ENCODE measurements at places on chromosomes 13 and 19.

DNA sequence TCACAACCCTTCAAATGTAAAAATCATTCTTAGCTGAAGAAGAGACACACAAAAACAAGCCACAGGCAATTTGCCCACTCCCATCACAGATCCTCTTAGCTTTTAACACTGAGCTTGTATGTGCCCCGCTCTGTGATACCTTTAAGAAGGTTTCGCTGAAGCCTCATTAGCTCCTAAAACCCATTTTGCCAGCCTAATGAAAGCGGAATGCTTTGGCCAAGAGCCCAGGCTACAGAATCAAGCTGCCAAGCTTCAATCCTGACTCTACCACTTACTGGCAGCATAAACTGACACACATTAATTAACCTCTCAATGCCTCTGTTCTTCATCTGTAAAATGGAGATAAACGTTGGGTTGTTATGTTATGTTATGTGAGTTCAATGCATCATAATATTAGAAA, 10.5 kb downstream of the ZNF112 start:
- no peak for DNase-seq

GRCh38 chr13:24520733-24521132, 8.2 kb upstream of the PARP4 start:
- no peak for DNase-seq

DNA sequence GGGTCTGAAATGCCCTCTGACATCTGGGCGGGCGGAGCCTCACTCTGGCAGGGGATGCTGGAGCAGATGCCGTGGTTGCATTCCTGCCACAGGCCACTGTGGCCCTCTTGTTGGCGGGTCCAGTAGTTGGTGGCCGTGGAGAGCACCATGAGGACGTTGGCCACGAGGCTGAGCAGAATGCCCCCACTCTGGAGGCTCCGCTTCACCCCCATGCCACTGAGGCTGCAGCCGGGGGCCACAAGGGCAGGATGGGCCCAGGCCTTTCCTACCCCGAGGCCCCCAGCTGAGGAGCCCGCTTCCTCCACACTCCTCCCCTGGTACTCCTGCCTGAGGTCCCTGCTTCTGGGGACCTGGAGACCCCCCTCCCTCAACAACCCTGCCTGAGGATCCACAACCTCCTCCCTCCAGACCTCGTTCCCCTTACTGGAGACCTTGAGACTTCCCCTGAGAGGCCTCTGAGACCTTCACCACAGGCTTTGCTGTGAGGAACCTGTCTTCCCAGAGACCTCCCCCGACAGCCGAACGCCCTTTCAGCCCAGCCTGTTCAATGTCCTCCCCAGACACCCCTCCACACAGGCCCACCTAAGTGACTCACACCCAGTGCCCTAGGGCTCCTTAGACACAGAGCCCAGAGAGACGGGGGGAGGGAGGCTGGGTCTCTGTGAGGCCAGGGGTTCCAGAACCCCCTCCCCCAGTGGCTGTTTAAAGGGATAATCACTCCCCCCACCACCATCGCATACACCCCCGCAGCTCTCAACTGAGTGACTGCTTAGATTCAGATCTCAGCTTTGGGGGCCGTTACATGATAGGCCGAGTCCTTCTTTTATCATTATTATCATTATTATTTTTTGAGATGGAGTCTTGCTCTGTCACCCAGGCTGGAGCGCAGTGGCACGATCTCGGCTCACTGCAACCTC, at the start of gene CLDND2:
Gene CLDND2, minus strand, starts transcription at position 638 of the 917 bp plus-strand sequence. Its CDS starts 426 bp downstream, at position 212.
- no peak for DNase-seq

DNA sequence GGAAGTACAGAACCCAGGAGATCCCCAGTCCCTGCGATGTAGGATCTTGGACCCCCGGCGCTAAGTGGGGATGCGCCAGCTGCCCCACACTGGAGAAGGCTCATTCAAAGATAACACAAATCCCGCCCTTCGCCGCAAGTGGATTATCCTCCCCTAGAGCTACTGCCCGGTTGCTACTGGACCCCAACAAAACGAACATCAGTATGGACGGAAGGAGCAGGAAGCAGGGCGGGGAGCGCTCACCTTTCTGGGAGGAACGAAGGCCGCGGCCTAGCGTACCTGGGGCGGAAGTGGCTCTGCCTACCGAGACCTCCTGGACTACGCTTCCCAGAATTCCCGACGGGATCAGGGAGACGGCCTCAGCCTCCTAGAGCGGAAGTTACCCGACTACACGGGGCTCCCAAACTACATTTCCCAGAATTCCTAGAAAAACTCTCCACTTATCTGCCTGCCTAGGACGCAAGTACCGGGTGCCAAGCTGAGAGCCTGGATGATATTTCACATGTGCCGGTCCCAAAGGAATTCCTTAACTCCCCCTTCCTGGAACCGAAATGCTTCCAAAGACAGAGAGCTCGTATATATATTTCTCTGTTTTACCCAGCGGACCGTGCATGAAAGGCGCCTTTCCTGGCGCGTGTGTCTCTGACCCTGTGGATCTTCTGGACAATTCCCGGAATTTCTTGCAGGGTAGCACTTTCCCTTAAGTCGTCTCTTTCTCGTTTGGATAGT, at the start of gene ZNF112:
Gene ZNF112, minus strand, starts transcription at position 298 of the 729 bp plus-strand sequence. CDS start 16,141 bp downstream, outside the sequence.
- peak; percentile 94 for DNase-seq

- no peak for DNase-seq
Observed at GRCh38 chr19:970695-971094, 13.4 kb upstream of the WDR18 start.

DNA sequence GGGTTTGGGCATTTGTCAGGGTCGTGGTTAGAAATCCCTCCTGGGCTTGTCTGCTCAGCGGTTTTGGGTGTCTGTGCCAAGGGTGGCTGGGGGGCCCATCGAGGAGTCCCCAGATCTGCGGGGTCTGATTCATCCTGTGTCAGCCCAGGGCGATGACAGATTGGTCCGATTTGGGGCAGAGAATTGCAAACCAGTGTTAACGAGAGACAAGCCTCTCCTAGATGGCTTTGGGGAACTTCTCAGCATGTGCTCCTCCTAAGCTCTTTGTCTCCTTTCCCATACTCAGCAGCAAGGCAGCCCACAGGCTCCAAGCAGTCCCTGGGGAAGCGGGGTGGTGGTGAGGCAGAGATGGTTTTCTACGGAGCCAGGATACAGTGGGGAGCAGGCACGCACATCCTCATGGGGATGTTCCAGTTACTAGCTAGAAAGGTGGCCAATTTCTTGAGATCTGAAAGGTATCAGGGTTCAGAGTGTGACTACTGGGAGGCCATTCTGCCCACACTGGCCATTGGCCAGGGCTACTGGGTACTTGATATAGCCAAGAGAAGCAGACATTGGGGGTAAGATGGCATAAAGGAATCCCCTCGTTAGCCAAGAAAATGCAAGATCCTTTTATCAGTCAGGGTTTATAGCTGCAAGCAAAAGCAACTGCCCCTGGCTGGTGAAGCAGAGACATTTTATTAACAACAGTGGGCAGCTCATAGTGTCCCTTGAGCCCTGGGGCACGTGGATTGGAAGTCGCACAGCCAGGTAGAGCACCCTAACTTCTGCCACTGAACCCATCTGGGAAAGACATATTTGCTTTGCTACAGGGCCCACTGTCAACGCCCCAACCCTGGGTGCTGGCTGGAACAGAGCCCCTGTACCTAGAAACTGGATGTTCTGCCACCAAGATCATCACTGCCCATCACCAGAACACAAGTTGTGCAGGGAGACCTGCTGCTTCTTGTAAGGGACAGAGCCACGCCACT, 63.6 kb downstream of the RGCC start:
- DNase-seq = no peak

DNA sequence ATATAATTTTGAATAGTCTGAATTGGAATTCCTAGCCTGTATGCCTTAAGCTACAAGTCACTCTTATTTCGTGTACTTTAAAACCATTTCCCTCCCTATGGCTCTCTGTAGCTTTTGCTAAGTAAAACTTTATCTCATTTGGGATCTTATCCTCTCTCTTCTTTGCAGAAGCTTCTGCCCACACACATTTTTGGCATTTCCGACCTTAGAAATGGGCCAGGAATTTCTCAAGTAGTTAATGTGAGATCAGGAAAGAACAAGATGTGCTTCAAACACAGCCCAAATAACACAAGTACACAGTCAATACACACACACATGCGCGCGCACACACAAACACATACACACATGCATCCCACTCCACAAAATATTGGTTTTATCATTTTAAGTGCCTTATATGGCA, 931.0 kb upstream of the MIR17HG start:
- peak; percentile 28 for DNase-seq

- no peak for DNase-seq
Observed at GRCh38 chr19:51185069-51185867, 39.6 kb upstream of the CD33 start.

DNA sequence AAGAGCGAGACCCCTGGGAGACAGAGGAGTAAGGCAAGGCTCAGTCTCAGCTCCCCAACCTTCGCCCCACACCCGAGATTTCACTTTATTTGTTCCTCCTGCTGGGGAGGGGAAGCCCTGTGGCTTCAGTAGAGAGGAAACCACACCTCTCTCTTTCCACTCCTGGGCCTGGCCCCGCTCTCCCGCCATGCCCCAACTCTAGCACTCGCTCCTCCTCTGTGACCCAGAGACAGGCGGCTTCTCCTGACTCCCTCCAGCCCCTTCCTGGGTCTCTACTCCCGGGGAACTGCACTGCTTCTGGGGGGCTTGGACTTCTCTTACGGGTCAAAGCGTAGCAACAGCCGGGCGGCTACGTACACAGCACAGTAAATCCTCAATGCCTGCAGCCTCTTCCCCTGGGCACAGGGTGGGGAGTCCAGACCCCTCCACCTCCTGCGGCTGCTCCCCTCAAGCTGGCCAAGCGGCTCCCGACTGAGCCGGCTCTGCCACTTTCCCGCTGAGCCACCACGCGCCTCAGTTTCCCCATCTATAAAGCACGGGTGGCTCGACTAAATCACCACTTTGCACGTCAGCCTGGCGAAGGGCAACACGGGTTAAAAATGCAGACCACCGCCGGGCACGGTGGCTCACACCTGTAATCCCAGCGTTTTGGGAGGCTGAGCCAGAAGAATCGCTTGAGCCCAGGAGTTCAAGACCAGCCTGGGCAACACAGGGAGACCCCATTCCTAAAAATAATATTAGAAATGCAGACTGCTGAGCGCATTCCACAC, 1.4 kb downstream of the RNF126 start:
- no peak for DNase-seq

DNA sequence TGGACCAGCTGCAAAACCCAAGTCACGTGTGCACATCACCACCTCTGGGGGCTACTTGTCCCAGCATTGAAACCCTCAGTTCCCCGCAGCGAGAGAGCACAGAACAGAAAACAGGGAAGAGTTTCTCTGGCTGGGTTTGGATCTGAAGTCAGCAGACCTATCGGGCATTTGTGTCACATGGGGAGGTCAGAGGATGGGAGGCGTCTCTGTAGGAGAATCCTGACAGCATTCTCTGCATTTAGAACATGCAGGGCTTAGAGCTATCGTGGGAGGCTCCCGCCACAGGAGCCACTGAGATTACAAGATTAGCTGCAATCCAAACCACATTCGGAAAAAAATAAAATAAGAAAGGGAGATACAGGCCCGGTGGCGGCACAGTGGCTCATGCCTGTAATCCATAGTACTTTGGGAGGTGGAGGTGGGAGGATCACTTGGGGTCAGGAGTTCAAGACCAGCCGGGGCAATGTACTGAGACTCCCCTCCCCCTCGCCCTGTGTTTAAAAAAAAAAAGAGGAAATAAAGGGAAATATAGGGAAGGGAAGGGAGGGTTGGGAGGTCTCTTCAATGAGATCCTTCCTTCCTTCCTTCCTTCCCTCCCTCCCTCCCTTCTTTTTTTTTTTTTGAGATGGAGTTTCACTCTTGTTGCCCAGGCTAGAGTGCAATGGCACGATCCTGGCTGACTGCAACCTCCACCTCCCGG, 2.9 kb upstream of the TLE6 start:
- DNase-seq = no peak

GRCh38 chr19:6674868-6675305, 4.9 kb upstream of the TNFSF14 start:
- DNase-seq = peak; percentile 71

GRCh38 chr19:19096641-19097627, 33.1 kb downstream of the SLC25A42 start:
- no peak for DNase-seq

DNA sequence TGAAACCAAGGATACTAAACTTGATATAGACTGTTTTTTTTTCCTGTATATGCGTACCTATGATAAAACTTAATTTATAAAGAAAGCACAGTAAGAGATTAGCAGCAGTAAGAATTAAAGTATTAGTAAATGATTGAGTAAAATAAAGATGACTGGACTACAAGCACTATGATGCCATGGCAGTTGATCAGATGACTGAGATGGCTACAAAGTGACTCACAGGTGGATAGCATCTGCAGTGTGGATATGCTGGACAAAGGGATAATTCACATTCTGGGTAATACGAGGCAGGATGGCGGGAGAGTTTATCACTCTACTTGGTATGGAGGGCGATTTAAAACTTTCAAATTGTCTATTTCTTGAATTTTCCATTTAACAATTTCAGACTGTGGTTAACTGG, 11.8 kb downstream of the HTR2A start:
- DNase-seq = no peak

Data from MG63 (cell line).